ENCODE measurements at places on chromosomes 5 and 9.

DNA sequence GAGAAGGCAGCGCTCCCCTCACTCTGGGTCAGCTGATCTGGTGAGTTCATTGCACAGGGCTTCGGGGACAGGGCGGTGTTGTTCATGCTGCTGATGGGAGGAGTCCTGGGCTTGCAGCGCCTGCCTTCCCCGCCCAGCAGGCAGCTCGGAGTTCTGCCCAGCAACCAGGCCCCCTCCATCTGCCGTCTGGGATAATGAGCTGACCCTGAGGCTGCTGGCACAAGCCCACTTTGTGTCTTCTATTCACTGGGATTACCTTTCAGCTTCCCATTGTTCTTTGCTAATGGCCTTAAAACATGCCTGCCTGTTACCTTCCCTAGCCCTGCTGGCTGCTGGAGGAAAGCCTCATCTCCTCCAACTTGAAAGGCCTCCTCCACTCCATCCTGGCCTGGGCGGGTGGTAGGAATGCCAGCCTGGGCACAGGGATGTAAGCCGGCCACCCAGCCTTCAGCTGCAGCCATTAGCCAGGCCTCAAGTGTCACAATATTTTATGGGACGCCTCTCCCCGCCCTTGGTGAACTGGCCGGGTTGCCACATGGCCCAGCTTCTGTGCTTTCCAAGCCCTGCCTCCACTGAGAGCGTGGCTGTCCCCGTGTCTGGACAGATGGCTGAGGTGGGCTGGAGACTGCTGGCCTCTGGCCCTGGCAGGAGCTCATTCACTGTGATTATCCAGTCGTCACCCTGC is 70.4 kb downstream of the GADD45G start:
- no peak for DNase-seq

DNA sequence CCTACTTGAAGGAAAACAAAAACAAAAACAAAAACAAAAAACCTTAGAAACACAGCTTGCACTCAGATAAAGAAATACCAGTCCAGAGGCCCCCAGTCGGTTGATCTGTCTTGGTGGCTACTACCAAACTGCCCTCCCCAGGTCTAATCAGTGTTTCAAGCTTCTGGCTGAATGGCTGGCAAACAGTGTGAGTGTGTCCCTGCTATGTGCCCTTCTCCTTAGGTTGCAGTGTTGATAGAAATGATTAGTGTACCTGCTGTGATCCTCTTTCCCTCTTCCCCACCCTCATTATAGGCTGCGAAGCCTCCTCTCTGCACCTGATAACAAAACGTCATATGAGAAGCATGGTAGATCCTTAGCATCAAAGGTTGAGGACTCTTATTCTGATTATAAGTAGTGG is 12.8 kb downstream of the NR4A3 start:
- DNase-seq: no peak

GRCh38 chr5:82100303-82101077 is 128.7 kb downstream of the ATG10 start:
- DNase-seq: no peak

DNA sequence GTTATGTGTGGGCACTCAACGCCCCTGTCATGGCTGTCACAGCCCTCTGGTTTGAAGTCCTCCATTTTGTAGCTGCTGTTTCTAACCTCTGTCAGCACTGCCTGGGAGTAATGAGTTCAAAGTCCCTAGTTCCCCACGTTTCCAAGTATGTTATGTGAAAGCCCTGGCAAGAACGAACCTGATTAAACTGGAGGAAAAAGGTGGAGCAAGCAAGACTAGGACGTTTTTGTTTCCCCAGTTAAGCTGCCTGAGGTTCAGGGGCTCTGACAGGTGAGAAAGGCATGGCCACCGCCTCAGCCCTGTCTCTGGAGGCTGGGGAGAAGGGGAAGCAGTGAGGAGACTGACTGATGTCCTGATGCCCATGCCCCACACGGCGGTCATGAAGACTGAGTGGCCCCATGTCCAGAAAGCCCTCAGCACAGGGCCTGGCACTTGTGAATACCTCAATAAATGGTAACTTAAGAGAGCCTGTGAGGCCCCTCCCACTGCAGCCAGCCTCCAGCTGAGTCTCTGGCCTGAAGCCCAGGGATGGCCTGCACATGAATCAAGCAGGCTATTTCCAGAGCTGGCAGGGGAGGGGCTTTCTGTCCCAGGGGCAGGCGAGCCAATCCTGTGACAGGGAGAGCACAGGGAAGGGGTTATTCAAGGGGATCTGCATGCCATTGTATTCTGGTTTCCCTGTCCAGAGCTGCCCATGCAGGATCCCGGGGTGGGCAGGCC is 61.8 kb downstream of the PFDN1 start:
- DNase-seq: no peak

DNA sequence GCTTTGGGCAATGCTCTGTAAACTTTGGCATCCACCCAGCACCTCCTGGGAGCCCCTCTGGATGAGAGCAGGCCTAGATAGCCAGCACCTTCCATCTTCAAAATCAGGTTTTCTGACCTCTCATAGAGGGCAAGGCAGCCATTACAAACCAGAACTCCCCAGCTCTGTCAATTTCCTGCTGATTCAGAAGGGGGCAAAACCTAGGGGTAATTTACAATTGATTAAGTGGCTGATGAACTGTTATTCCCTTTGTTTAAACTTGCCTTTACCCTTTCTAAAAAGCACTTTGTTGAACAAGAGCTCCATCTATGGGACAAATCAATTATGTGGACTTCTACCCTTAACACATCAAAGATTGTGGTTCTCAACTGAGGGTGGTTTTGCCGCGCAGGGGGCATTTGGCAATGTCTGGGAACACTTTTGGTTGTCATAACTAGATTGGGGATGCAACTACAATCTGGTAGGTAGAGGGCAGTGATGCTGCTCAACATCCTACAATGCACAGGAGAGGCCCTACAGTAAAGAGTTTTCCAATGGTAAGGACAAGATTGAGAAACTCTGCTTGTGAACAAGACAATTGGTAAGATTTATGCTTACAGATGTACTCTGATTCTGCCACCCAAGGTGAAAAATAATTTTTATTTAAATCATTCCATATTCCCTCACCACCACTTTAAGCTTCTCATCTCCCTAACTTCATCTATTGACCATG is 184.1 kb downstream of the MARCHF11 start:
- no peak for DNase-seq

DNA sequence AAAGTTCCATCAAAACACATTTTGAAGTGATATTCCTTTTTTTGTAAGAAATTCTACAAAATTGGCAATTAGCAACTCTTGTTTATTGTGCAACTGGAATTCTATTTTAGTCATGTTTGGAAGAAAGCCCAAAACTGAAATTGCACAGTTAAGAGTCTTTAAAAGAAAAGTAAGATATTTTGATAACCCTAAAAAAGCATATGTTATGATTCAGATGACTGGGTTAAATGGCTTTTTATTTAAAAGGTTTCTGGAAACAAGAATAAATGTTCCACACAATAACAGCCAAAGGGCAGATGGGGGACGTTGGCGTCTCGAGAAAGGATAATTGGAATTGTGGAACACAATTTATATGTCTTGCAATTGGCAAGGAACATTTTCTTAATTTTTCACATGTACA is 275.2 kb downstream of the CDH9 start:
- DNase-seq: no peak

DNA sequence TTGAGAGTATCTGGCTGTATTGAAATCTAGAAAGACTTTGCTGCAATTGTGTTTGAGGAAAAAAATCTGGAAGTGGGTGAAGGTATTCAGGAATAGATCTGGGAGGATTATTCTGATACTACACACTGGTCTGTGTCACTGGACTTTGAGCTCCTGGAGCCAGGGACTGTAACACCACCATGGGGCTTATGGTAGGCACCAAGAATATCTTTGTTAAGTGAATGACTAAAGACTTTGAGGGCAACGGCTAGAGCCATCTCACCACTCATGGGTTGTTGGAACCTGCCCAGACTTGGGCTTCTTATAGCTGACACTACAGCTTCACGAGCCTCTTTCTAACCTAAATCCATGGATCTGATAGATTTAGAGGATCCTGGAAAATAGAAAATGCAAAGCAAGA is 10.2 kb downstream of the NFX1 start:
- no peak for DNase-seq

DNA sequence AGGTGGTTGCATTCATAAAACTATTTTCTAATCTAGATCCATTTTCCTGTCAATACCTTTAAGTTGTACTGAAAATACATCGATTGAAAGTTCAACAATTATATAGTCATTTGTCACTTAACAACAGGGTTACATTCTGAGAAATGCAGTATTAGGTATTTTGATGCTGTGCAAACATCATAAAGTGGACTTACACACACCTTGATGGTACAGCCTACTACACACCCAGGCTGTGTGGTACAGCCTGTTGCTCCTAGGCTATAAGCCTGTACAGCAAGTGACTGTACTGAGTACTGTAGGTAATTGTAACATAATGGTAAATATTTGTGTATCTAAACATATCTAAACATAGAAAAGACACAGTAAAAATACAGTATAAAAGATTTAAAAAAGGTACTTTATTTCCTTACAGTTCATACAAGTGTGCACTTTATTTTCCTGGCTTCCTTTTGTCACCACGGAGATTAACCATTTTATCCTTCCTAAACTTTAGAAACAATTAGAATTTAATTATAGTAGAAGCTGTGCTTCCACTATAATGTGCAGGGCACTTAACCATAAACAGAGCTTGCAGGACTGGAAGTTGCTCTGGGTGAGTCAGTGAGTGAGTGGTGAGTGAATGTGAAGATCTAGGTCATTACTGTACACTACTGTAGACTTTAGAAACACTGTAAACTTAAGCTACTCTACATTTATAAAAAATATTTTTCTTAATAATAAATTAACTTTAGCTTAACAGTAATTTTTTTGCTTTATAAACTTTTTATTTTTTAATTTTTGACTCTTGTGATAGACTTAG is 42.9 kb upstream of the MEF2C start:
- DNase-seq: no peak

All from activated CD4-positive, alpha-beta T cell treated with anti-CD3 and anti-CD28 coated beads, Interleukin-2, amount 50 U/mL, for 24 hours (primary cell).